Fibroblast of skin of right quadriceps (primary cell): ENCODE measurements at places on chromosomes 3 and 15.

- peak; percentile 47 for DNase-seq
Measured at GRCh38 chr3:72829701-72830100, 18.5 kb downstream of the SHQ1 start.

DNA sequence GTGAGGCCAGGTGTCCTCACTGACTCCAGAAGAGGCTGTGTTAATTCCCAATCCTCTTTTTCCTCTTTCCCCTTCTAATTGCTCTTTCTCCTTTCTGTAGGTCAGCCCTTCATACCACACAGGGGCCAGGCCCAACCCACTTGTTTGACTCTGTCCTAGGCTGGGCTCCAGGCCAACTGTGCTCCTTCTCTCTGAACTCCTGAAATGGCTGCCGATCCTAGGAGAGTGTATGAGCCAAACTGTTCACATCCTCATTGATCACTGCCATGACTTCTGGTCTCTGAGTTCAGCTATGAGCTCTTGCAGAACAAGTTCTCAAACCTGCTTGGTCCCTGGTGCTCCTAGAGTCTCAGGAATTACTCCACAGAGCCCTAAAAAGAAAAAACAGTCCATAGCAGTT lies 145.1 kb downstream of the VGLL4 start:
- DNase-seq, result peak; percentile 65

DNA sequence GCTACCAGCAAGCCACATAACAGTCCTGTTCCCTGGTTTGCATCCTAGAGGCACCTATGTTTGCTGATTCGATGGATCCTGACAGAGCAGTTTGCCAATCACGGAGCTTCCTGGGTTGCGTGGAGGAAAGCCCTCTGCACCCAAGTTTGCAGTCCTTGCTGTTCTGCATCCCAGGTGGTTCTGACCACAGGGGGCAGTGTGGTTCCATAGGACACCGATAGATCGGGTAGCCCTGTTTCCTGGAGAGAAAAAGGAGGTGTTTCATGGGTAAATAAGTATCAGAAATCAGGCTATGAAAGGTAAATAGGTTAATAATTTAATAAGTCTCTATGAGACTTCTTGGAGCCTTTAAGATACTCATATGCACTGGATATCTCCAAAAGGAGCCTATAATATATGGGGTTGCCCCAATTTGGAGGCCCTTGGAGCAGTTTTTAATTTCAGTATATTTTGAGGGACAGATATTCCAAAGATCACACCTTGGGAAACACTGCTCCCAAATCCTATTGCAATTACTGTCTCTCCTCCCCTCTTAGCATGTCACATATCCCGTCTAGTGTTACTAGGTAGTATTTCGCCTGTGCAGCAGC lies 194.6 kb upstream of the TPM1 start:
- DNase-seq, result peak; percentile 59

DNA sequence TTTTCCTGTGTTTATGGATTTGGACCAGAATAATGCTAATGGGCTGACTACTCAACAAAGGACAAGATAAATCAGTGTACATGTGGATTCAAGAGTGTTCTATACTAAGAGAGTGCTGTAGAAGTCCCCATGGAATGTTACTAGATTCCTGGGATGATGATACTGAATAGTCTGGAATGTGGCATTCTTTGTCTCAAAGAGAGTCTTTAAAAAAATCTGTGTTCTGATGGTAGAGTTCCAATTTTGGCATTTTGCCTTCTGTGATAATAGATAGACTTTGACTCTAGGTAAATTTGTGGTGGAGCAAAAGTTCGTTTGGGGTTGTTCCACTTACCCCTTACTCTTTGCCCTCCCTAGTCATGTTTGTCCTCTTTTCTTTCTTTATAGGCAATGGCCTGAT lies 43.7 kb downstream of the NMD3 start:
- DNase-seq, result peak; percentile 74

GRCh38 chr3:106510206-106510605 lies 641.4 kb upstream of the CBLB start:
- peak; percentile 55 for DNase-seq

GRCh38 chr3:155387571-155387970 lies 94.1 kb upstream of the STRIT1 start:
- no peak for DNase-seq

DNA sequence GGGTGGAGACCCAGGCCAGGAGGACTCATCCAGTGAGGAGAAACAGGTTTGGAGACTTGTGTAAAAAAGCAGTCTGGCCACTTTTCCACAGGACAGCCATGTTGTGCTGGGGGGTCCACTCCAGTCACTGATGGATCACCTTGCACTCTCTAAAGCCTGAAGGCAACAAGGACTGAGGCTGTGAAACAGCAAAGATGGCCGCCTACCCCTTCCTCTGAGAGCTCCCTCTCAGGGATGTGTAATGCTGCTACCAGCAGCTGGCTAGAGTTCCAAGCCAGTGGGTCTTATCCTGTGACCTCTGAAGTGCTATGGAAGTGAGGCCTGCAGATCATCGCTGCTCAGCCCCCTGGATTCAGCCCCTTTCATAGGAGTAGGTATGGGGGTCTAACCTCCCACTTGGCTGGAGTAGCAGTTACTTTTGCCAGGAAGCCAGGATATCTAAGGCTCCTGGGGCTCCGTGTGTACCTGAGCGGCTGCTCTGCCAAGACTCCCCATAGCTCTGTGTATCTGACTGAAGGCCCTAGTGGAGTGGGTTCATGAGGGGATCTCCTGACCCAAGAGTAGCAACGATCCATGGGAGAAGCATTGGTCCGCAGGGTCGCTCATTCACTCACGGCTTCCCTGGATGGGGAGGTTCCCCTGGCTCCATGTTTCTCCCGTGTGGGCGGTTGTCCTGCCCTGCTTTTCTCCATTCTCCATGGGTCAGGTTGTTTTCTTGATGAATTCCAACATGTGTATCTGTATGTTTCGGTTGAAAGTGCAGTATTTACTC lies 69.9 kb upstream of the TNFSF10 start:
- no peak for DNase-seq

GRCh38 chr3:143224716-143225115 lies 105.1 kb downstream of the CHST2 start:
- no peak for DNase-seq

DNA sequence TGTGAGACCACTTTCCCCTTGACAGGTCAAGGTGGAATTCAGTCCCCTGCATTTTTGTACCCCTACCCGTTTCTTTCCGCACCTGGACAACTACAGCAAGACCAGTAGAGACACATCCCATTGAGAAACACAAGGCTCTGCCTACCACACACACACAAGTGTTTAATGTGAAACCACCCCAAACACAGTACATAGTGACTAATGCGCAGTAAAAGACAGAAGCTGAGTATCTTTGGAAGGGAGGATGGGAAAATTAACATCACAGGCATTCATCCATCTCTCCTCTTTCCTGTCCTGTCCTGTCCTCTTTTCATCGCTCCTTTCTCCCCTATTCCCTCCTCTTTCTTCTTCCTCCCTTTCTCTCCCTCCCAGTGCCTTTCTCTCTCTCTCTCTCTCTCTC lies 64.8 kb downstream of the SCN11A start:
- peak; percentile 21 for DNase-seq

- DNase-seq, result no peak
Measured at GRCh38 chr3:184328516-184328915, 8.9 kb upstream of the FAM131A start.

GRCh38 chr3:105483476-105483875 lies 116.8 kb downstream of the ALCAM start:
- DNase-seq, result no peak

- DNase-seq, result no peak
Measured at GRCh38 chr3:8482263-8482662, 19.4 kb upstream of the LMCD1 start.

DNA sequence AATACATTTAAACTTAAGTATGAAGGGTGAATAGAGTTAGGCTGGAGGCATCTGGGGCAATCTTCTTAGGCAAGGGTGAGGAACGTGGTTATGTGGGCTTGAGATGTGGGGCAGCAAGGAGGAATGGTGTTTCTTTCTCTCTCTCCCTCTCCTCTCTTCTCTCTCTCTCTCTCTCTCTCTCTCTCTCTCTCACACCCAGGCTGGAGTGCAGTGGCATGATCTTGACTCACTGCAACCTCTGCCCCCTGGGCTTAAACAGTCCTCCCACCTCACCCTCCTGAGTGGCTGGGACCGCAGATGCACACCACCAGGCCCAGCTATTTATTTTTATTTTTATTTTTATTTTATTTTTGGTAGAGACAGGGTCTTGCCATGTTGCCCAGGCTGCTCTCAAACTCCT lies 4.0 kb upstream of the MGA start:
- no peak for DNase-seq

- DNase-seq, result peak; percentile 30
Measured at GRCh38 chr3:16309558-16309957, 44.5 kb downstream of the OXNAD1 start.

- DNase-seq, result no peak
Measured at GRCh38 chr3:192024751-192025150, 563.8 kb downstream of the PYDC2 start.

- DNase-seq, result no peak
Measured at GRCh38 chr3:99696497-99696896, 58.1 kb downstream of the COL8A1 start.

DNA sequence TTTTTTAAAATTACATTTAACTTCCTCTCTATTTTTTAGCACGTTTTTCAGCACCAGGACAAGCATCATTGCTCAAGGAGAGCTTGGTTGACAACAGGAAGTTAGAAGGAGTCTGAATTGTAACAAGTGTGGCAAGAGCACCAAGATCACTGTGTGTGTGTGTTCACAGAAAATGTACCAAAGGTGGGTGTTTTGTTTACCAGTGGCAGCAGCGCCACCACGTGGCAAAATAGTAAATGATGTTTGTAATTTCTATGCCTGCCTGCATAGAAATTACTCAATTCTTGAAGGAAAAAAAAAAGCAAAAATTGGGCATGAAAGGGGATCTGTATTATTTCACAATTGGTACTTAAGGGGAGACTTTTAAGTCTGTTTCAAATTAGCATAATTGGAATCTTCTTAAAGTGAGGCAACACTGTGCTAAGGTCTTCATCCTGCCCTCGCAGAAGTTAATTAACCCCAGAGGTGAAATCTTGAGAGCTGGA lies 7.4 kb upstream of the U2SURP start:
- peak; percentile 62 for DNase-seq

- peak; percentile 55 for DNase-seq
Measured at GRCh38 chr15:64017082-64017588, 29.1 kb downstream of the DAPK2 start.

DNA sequence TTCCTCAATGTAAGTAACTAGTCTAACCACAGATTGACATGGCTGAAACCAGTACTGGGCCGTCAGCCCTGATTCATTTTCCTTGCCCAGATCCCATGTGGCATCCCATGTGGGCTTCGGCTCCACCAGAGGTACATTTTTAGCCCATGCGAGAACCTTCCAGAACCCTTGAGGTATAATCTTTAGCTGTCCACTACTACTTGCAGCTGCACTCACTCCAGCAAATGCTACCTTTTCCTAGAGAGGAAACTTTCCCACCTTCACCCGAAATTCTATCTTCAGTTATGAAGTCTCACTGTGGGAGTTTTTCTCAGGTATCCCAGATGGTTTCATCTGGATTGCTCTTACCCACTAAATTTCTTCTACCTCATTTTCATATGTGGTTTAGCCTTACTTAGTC lies 907.2 kb downstream of the ROBO1 start:
- DNase-seq, result no peak

GRCh38 chr3:33932010-33932764 lies 133.8 kb downstream of the PDCD6IP start:
- DNase-seq, result no peak

DNA sequence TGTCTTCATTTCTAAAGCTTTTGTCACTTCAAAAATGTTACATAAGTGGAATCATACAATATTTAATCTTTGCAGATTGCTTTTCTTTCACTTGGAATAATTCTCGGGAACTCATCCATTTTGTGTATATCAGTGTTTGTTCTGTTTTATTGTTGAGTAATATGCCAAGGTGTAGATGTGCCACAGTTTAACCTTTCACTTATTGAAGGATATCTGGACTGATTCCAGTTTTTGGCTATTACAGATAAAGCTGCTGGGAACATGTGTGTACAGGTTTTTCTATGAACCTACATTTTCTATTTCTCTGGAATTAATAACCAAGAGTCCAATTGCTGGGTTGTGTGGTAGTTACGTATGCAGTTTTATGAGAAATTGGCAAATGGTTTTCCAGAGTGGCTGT lies 334.9 kb downstream of the PTPRG start:
- DNase-seq, result no peak

GRCh38 chr3:100175637-100176280 lies 61.5 kb upstream of the FILIP1L start:
- no peak for DNase-seq

DNA sequence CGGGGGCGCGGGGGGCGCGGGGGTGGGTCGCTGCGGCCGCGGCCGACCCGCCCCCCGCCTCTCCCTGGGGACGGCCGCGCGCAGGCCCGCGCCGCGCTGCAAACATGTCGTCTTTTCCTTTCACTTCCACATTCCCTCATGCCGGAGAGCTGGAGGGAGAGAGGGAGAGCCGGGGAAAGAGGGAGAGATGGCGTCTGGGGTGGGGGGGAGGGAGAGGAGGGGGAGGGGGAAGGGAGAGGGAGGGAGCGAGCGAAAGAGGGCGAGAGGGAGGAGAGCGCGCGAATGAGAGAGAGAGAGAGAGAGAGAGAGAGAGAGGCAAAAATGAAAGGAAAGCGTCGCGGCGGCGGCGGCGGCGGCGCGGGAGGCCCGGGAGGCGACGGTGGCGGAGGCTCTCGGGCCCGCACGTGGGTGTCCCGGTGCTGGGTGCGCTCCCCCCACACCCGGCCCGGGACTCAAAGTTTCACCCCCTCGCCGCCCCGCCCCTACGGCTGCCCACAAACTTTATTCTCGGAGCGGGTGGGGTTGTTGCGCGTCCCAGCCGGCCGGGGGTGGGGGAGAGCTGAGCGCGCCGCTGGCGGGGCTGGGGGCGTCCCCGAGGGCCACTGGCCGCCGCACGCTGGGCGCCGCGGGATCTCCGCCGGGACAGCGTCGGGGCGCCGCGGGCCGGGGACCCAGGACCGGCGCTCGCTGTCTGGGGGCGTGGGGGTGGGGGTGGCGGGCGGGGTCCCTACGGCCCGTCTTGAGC lies 731 bp downstream of the ZNF710 start:
- DNase-seq, result peak; percentile 70
